OCI-LY7 (cell line): ENCODE measurements at places on chromosomes 11 and 22. TPM values are rescaled to one million over a fixed set of nuclear protein-coding genes. Genes with fewer than 3 reads are reported as not detected.
A peak's percentile ranks its signal among the peaks of the same experiment; 100 is the strongest.

DNA sequence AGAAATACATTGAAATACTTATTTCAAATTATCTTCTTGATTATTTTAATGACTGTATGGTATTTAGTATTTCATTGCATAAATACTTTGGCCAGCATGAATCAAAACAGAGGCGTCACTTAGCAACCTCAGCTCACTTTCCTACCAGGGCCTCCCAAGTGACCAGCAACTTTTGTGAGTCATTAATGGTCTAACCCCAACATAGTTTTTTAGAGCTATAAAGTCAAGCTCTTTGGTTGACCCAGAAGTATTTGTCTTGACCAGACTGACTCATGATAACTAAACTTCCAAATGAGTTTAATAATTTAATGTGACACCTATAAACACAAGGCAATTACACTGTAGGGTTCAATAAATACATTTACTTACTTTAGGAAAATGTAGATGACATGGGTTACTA is 27.9 kb upstream of the RBMXL2 start:
- DNase-seq: no peak

DNA sequence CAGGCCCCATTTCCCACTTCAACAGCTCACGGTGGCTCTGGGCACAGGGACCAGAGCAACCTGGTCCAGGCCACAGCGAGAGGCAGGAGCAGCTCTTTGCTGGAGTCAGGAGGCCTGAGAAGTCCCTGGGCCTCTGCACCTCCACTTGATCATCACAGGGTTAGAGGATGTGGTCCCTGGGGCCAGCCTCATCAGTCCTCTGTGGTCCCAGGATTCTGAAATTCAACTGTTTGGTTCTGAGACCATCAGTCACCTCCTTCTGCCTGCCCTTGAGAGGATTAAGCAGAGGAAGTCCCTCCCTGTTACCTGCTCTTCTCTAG is 24.9 kb upstream of the CBX7 start:
- DNase-seq: no peak

GRCh38 chr22:22093743-22094142 is 111.2 kb upstream of the TOP3B start:
- DNase-seq: no peak

Gene IRF7
- 15.8 and 16.6 TPM in 2 replicates for total RNA-seq

- DNase-seq: peak; percentile 9
Measured at GRCh38 chr11:70751142-70751734, 352.9 kb downstream of the CTTN start.

GRCh38 chr11:120815319-120816100 is 208.4 kb upstream of the TBCEL start:
- DNase-seq: no peak

Gene TBX1
- total RNA-seq: 0.23 TPM in 1 of 2 replicates, not detected in the other

- no peak for DNase-seq
Measured at GRCh38 chr11:60235321-60235720, 7.6 kb downstream of the MS4A4E start.

GRCh38 chr22:32862936-32863661 is 61.6 kb downstream of the TIMP3 start:
- DNase-seq: no peak

GRCh38 chr11:12009617-12010321 is 1.3 kb upstream of the DKK3 start:
- no peak for DNase-seq

- DNase-seq: no peak
Measured at GRCh38 chr11:23780231-23780630, 716.6 kb upstream of the LUZP2 start.

Gene SCN2B
- 0.10 TPM in 1 of 2 replicates, not detected in the other for total RNA-seq

DNA sequence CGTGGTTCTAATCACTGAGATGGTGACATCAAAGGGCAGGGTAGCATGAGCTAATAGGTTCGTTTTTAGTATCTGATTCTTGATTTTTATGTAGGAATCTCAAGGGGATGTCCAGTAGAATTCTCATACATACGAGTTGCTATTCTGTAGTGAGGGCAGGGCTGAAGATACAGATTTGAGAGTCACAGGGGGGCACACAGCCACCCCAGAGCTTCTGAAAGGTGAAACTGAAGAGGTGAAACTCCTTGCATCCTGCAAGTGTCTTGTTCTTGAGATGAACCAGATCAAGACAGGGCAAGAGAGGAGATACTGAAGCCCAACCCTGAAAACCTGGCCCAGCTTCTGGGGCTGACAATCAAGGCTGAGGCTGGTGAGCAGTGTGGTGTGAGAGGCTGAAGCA is 35.6 kb upstream of the TMEM123 start:
- DNase-seq: no peak

GRCh38 chr11:76626266-76626665 is 44.3 kb downstream of the LRRC32 start:
- DNase-seq: no peak

- DNase-seq: no peak
Measured at GRCh38 chr11:70477609-70478008, 79.3 kb downstream of the CTTN start.

Gene PKP3
- not detected in 2 replicates for total RNA-seq

- DNase-seq: no peak
Measured at GRCh38 chr11:65781152-65781961, 581 bp upstream of the AP5B1 start.

GRCh38 chr11:36261094-36261493 is 28.1 kb downstream of the COMMD9 start:
- no peak for DNase-seq

DNA sequence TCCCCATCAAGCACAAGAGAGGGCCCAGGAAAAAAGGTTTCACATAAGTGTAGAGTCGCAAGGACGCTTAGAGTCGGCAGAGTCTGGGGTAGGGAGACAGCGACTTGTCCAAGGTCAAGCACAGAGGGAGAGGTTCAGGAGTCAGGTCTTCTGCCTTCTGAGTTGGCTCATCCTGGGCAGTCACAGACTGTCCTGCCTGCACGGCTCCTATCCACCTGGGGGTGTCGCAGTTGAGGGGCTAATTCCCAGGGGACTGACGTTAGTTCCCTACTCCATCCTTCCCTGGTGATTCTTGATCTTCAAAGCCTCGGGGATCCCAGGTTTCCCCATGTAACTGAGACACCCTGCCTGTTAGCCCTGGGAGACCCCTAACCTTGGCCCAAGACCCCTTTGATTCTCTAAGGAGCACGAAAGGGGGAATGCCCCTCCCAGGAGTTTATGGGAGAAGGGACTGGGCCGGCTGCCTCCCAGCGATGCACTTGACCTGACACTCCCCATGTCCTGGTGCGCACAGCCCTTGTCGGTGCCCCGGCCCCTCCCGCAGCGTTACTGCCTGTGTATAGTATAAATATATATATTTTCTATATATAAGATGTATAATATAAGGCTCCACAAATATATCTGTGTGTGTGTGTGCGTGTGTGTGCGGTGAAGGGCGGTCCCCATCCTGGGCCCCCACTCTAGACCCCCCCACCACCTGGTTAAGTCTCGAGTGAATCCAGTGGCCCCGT is 14.7 kb upstream of the TAB1 start:
- peak; percentile 61 for DNase-seq

DNA sequence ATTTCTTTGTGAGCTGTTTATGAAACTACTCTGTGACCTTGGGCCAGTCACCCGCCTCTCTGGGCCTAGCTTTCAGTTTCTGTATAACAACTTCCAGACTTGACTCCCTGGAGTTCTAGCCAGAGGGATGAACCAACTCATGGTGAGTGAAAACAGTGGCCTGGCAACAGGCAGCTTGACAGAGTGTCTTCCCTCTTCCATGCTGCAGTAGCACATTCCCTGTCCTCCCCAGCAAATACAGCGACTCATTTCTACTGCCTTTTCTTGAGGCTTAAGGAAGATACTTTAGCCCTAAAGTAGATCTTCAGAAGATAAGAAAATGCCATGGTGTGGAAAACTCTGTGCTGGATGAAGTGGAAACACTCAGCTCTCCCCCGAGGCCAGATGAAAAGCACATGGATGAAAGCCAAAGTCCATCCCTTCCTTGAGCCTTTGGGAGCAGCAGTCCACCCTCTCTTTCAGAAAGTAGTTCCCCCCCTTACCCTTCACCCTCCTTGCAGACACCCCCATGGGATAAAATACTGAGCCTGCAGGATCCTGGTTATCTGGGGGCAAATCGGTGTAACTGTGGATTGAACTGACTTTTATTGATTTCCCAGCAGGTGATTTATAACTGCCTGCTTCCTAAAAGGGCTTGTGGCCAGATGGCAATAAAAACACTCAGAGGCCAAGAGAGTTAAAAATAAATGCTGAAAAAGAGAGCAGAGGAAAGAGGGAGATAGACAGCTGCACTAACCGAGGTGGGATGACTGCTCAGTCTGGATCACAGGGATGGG is 24.1 kb downstream of the IRAG1 start:
- no peak for DNase-seq

Gene BIK
- 67.6 and 88.4 TPM in 2 replicates for total RNA-seq

DNA sequence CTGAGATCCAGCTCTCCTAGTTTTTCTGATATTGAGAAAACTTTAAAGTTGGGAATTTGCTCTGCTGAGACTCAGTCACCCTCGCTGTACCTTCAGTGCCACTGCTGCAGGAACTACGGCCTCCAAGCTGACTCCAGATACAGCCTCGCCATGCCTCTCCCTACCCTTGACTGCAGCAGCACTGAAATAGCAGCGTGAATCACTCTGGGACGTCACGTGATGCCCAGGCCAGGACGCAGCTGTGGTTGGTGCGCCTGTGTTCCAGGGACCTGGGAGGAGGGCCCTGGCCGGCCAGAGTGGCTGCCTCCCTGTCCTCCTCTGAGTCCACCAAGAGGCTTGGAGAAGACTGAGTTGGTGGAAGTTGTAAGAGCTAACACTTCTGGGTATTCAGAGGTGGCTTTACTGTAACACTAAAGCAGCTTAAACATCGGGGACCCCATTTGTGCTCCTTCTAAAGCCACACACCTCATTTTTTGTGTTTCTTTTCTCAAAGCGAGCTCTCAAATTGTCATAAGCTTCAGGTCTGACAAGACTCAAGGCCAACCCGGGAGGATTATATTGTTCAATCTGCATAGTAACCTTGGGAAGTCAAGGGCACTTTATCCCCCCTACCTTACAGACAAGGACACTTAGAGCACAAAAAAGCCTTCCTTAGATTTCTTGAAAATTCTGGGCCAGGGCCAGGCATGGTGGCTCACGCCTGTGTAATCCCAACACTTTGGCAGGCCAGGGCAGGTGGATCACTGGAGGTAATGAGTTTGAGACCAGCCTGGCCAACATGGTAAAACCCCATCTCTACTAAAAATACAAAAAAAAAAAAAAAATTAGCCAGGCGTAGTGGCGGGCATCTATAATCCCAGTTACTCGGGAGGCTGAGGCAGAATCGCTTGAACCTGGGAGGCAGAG is 4.2 kb upstream of the STIP1 start:
- DNase-seq: peak; percentile 78

DNA sequence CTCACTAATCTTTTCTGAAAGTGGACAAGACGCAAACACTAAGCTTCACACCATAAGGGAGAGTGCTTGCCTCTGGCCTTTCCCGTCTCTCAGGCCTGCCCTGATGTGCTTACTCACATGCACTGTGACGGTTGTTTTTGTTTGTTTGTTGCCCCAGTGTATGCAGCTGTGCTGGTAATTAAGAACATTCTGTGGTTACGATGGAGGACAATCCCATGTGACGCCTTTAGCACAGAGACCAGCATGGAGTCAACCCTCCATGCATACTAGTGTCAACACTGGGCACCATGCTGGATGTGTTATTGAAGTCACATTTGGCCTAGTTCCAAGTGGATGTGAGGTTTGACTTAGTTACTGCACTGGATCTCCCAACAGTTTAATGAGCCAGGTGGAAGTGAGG is 27.8 kb upstream of the CDON start:
- DNase-seq: no peak

DNA sequence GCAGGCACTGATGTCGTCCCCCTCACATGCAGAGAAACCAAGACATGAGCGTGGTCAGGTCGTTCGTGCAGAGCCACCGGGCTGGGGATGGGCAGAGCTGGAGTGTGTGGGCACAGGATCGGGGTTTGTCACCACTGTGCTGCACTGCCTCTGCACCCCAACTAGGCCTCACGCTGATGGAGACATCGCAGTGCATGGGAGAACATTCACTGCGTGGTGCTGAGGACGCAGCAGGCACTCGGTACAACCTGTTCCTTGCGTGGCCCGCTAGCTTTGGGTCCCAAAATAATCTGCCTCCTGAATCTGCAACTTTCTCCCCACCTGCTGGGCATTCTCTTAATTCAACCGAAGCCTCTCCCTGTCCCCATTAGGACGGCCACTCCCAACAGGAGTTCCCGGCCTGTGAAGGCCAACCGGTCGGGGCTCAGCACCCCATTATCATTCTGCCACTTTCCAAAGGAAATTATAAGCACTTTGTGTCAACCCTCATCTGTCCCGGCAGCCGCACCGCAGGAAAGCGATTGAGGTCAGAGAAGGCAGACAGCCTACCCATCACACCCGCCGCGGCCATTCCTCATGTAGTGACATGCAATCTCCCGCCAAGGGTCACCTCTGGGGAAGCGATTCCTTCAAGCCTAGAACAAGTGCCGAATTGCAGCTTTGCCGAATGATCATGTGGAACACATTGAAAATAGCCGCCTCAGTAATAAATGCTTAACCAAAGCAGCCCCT is 490.4 kb downstream of the MN1 start:
- no peak for DNase-seq

Gene KRTAP5-1
- total RNA-seq: not detected in 2 replicates

Gene KCNK4
- total RNA-seq: 0.80 and 0.92 TPM in 2 replicates

DNA sequence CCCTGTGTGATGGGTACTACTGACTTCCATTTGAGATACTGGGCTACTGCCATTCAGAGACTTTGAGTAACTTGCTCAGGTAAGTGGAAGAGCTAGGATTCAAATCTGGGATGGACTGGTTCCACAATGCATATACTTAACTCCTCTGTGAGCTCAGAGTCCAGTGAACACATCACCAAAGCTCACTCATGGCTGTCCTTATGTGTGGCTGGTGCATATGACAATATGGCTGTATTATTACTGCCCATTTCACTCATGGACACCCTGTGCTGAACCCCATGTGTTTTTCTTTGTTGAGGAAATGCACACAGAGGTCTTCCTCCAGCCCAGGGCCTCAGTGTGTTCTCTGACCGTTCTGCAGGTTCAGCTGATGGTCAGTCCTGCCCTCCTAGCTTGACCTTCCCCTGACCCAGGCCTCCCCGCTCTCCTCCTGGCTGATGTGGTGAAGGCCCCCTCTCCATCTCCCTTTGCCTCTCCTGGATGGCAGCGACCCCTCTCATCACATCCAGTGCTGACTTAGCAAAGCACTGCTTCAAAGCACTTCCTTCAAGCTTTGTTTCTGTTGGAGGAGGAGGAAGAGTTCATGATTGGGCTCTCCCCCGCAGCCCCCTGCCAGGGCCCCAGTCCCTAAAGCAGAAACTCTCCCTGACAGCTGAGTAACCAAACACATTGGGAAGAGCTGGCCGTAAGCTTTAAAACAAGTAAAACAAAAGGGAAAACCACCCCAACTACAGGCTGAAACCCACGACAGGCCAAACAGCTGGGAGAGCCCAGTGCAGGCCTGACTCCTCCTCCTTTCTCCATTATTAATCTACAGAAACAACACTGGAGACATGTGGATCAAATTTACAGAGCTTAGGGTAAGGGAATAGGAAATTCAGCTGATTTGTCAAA is 101.2 kb downstream of the NAT10 start:
- DNase-seq: no peak
